ENCODE measurements at places on chromosomes 4 and X.

DNA sequence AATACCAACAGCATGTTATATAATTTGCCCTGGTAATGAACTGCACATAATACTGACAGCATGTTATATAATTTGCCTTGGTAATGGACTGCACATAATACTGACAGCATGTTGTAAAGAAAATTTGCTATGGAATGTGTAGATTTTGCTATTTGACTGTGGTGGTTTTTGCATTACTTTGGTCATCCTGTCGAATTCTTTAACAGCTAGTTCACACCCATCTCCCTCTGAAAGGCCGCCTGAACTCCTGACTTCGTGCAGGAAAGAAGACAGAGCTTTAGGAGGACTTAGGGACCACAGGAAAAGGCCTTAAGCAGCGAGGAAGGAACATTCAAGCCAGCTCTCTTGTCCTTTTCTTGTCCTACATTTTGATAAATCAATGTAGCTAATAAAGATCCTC is 45.2 kb upstream of the DCLK2 start:
- DNase-seq: no peak

GRCh38 chr4:183074288-183074990 is 24.6 kb upstream of the WWC2 start:
- no peak for DNase-seq

- DNase-seq: no peak
Measured at GRCh38 chrX:133911825-133912495, 73.4 kb downstream of the GPC3 start.

DNA sequence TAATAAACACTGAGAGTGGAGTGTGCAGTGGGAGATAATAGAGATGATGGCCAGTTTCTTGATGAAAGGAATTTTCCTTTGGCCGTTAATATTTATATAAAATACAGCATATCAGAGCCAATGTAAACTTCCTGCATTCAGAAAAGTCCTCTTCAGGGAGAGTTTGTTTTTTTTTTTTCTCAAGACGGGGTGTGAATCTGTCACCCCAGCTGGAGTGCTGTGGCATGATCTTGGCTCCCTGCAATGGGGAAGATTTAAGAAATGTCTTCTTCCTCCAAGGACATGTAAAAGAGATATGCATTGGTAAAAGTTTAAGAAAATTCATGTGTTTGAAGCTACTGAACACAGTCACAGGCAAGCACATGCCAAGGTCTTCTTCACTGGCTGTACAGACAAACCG is 25.4 kb upstream of the TBC1D9 start:
- DNase-seq: no peak

- no peak for DNase-seq
Measured at GRCh38 chr4:105139646-105140045, 7.0 kb upstream of the TET2 start.

DNA sequence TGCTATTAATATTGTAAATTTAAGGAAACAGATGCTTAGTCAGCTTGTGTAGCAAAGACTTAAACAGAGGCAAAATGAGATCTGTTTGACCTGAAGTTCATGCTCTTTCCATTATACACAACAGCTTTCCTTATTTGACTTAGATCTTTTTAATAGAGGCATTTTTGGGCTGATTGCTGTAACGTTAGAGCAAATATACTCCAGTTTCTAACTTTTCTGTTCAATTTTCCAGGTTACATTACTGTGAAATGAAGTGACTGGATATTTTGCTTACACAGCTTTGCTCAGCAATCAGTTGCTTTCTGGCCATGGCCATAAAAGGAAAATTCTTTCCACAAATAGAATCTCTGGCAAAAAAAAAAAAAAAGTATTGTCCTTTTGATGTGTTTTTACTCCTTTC is 146.2 kb downstream of the PCDH7 start:
- DNase-seq: no peak

DNA sequence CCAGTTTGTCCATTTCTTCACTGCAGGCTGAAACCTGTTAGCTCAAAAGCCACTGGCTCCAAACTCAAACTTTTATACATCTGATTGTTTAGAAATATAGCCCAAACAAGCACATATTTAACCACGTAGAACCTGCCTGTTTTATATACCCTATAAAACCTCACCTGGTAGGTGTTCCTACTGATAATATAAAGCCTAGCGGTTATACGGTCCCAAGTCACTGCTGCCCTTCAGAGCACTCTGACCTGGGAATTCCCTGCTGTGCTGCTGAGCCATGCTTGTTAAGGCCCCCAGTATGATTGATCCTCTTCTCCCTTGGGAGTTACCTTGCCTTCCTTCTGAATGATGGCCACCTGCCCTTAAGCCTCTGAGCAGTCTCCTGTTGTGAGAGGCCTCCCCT is 432.8 kb upstream of the LCORL start:
- no peak for DNase-seq

DNA sequence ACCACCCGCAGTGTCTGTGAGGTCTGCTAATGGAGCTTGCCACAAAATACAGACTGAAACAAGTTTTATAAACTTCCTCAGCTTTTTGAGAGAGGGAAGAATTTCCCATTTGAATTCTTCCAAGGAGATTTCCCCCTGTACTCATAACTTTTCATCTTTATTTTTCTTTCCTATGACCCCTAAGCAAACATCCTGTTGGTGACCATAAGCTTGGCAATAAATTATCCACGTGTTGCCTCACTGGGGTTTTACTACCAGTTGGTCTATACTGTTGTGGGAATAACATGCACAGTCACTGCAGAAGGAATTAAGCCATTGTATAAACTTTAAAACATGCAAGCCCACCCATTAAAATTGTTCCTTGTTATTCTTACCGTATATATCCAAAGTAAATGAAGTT is 86.2 kb downstream of the SLC39A8 start:
- no peak for DNase-seq

DNA sequence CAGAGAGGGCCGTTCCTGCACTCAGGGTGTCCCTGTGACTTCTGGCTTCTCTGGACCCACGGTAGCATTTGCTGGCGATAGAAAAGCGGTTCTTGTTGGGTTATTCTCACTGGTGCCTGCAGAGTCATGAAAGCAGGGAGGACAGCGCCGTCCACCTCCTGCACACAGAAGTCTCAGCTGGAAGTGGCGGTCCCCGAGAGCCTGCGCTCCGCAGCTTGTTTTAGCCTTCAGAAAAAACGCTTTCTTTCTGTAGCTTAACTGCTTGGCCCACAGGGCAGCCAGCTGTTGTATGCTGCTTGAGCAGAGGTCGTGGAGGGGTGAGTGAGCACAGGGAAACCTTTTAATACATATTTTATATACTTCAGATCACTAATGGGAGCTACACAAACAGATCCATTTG is 400.7 kb upstream of the FAT1 start:
- DNase-seq: no peak

DNA sequence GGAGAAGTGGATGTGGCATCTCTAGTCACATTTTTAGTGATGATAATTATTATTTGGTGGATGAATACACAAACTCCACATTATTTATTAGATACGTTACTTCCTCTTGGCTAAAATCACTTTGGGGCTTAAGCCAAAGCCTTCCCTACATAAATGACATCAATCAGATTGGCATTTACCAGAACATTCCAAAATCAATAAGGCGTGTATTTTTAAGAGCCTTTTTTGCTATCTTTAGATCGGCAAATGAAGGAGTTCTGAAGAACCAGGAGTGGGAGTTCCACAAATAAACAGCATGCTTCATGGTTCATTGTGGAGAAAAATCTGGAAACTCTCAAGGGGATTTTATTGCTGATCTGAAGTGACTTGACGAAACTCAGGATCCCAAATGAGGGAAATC is 89.7 kb downstream of the AMELX start:
- DNase-seq: no peak

DNA sequence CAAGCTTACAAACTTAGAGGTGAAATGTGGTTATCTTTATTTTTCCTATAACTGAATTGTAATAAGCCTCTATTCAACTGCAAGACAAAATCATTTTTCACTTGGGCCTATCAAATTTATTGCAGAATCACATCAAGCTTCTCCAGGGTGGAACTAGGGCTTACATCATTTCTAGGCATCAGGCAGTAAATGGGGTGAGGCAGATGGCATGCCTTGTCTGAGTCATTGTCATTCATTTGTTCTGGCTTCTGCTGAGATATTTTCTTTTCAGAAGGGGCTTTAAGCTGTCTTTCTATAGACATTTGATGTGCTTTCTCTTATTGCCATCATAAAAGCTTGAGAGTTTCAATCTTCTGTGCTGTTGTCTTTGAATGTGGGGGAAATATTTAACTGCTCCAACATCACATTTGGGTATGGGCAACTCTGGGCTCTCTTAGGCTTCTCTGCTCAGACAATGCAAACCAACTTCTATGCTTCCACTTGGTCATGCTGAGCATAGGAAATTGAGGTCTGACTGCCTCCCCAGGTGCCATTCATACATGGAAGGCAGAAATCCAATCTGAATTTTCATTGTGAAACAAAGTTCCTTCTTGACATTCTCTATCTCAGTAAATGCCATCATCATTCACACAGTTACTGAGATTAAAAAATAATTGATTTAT is 225.8 kb upstream of the GIMD1 start:
- DNase-seq: no peak

DNA sequence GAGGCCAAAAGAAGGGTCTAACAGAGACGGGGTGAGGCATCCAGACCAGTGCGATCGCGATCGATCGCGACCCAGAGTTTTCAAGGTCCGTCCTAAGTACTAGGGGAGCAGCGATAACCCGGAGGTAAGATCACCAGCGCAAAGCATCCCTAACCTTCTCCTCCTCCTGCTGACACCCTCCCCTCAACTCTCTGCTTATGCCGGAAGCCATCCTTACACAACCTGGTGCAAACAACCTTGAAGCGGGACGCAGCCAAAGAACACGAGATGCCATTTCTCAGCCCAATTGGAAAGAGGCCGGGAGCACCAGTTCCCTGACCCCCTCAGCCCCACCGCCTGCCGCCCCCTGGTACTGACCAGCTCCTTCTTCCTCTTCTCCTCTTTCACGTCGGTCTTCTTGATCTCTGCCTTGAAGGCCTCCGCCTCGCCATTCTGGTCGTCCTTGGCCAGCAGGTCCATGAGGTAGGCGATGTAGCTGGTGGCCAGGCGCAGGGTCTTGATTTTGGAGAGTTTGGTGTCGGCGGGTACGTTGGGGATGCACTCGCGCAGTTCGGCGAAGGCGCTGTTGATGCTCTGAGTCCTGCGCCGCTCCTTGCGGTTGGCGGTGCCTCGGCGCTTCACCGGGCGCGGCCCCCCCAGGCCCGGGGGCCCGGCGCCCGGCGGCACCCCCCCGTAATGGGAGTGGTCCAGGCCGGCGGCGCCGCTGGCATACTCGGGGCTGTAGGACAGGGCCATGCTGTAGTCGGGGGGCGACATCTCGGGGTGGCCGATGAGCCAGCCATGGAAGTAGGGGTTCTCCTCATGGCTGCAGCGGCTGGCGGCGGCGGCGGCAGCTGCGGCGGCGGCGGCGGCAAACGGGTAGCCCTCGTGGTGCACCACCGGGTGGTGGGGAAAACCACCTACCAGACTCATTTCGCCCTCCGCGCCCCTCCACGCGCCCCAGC is 1.4 kb downstream of the HAND2 start:
- DNase-seq: no peak

- no peak for DNase-seq
Measured at GRCh38 chrX:40109288-40110008, 11.7 kb upstream of the BCOR start.

DNA sequence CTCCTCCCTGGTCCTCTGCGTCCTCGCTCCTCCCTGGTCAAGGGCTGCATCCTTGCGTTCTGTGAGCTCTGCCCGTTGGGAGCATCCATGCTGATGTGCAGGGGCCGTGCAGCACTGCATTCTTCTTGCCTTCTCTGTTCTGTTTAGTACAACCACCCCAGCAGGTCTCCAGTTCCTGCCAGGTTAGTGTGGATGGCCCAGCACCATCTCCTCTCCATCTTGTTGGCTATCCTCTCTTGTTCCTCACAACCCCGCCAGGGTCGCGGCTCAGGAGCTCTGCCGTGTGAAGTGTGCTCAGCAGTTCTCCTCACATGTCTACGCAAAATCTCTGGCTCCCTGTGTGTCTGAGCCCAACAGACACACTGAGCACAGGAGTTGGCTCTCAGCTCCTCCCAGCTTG is 10.4 kb upstream of the MAEA start:
- no peak for DNase-seq

GRCh38 chrX:131782646-131783045 is 238.8 kb downstream of the OR13H1 start:
- DNase-seq: no peak

DNA sequence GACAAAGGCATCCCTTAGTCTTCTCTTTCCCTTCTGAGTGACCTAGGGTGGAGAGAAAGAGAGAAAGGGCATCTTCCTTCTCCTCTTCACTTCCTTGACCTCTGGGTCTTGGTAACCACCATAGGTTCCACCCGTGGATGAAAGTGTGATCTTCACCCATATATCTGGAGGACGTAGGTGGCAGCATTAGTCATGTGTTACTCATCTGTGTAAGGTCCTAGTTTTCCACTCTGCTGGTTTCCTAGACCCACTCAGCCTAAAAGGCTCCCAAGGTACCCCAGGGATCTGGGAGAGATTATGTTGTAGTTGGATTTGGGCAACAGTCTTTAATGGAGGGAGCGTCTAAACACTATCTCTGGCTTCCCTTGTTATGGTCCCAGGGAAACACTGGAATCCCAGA is 45.5 kb upstream of the RAB9B start:
- no peak for DNase-seq

GRCh38 chrX:7269991-7270390 is 122.0 kb upstream of the PUDP start:
- no peak for DNase-seq

- DNase-seq: no peak
Measured at GRCh38 chr4:136644279-136644678, 888.0 kb downstream of the PCDH18 start.

- no peak for DNase-seq
Measured at GRCh38 chrX:71998836-71999509, 88.3 kb downstream of the NHSL2 start.

DNA sequence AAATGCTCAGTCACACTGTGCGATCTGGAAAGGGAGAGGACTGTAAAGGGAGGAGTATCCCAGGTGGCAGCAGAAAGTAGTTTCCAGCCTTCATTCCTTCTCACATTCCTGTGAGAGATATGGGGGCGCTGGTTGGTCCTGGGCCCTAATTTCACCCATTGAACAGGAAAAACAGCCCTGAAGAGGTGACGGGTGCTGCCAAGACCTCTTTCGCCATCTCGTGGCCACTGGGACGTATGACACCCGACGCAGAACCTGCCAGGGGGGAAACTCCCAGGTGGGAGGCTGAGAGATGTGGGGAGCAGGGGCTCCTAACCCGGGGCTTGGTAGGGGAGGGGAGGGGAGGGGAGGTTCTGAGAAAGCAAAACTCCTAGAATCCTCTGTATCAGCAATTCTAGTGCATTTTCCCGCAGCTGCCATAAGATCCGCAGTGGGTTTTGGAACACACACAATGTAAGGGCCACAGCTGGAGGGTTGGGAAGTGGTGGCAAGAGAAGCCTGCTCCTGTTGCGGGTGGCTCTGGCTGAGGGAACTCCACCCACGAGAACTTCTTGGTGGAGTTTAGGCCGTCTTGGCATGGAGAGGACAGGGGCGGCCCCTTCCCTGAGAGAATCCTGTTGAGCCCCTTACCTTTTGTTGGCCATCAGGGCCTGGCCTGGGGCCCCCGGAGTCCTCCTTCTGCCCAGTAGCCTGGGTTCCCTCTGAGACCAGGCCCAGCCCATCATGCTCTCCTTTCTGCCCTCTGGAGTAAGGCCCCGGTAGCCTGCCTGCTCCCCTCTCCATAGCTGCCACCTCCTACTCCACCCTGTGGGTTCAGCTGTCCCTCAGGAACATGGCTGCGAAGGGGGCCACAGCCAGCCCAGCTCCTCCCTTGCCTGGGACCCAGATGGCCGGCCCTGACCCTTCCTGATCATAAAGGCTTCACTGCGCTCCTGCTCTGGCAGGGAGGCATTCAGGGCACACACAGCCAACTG is 134.1 kb downstream of the OR13H1 start:
- DNase-seq: no peak

- no peak for DNase-seq
Measured at GRCh38 chrX:32514986-32515385, 696.4 kb downstream of the DMD start.

All from stimulated activated CD8-positive, alpha-beta memory T cell treated with anti-CD3 and anti-CD28 coated beads, Interleukin-7, amount 100 ng/mL, for 1 hour (primary cell).